EL (cell line): ENCODE measurements at places on chromosomes 3 and 15.

GRCh38 chr3:27570421-27571106 lies 86.4 kb upstream of the SLC4A7 start:
- DNase-seq: no peak

GRCh38 chr3:110758208-110758607 lies 313.4 kb upstream of the NECTIN3 start:
- no peak for DNase-seq

GRCh38 chr3:30315447-30315846 lies 291.0 kb upstream of the TGFBR2 start:
- peak; percentile 67 for DNase-seq

DNA sequence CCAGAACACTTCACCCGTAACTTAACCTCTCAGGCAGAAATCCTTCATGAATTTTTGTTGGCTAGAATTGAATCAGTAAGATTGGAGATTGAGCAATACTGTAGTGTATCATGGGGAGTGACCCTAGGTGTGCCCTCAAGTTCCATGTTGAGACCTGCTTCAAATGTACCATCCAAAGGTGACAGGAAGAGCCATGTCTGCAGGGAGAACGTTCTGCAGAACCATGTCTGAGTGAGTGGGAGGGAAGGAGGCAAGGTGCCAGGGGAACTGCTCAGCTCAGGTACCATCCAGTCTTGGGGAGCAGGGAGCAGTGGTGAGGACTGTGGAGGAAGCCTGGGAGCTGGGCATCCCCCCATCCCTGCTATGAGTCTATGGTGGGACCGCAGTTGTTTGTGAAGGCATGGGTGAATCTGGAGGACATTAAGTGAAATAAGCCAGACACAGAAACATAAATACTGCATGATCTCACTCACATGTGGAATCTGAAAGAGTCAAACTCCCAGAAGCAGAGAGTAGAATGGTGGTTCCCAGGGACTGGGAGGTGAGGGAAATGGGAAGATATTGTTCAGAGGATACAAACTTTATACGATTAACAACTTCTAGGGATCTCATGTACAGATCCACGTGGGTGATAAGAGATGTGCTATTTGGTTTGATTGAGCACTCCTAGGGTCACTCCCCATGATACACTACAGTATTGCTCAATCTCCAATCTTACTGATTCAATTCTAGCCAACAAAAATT lies 23.3 kb downstream of the CFAP161 start:
- no peak for DNase-seq

- no peak for DNase-seq
Observed at GRCh38 chr15:100093211-100094126, 248.3 kb downstream of the ADAMTS17 start.

- no peak for DNase-seq
Observed at GRCh38 chr3:118187221-118187620, 847.4 kb downstream of the IGSF11 start.

GRCh38 chr3:31219131-31219843 lies 313.4 kb upstream of the STT3B start:
- peak; percentile 13 for DNase-seq
